ENCODE measurements at places on chromosomes 11 and 22. TPM values are rescaled to one million over a fixed set of nuclear protein-coding genes. Genes with fewer than 3 reads are reported as not detected.
A peak's percentile ranks its signal among the peaks of the same experiment; 100 is the strongest.

GRCh38 chr11:12666915-12667314, 7.3 kb upstream of the TEAD1 start:
- DNase-seq: no peak

- DNase-seq: peak; percentile 56
Observed at GRCh38 chr11:113730887-113731726, 25.0 kb upstream of the TMPRSS5 start.

RFPL2 gene
- not detected for polyA plus RNA-seq

- no peak for DNase-seq
Observed at GRCh38 chr11:102121329-102121728, 11.1 kb downstream of the YAP1 start.

GGTLC3 gene
- not detected for polyA plus RNA-seq

DNA sequence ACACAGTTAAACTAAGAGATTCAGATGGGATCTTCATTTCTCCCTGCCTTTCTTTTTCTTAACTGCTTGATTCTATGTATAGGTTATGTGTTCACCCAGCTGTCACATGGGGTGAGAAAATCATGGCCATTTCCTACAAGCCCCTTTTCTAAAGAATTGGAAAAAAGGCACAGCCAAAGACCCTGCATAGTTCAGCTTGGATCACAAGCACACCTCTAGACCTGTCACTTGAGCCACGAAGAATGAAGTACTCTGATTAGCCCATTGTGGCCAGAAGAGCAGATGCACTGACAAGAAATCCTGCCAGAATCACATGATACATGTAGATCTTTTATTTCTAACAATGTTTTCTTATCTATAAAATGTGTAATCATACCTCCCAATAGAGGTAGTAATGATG, 69.7 kb downstream of the RAB38 start:
- no peak for DNase-seq

- DNase-seq: no peak
Observed at GRCh38 chr11:121453589-121454299, 977 bp upstream of the SORL1-AS1 start.

SPCS2 gene
- 83.2 TPM for polyA plus RNA-seq

HTR3B gene
- polyA plus RNA-seq: not detected

- DNase-seq: no peak
Observed at GRCh38 chr11:64037027-64037634, 1.4 kb downstream of the FLRT1 start.

DNA sequence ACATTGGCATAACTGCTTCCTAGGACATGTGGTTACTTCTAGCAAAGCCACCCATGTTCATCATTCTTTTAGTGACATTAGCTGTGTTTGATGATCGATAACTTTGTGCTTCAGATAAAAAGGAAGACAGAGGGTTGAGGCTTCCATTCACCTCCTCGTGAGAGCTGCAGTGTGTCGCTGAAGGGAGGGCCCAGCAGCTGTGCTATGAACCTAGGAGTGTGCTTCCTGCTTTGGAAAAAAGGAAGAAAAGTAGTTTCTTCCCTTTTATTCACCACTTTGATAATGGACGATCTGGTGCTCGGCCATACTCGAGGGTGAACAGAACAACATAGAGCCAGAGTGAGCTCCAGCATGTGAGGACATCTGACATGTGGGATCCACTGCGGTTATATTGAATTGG, 6.1 kb upstream of the RFPL2 start:
- no peak for DNase-seq

GRCh38 chr11:74449369-74449931, 17.9 kb downstream of the KCNE3 start:
- peak; percentile 70 for DNase-seq

DNA sequence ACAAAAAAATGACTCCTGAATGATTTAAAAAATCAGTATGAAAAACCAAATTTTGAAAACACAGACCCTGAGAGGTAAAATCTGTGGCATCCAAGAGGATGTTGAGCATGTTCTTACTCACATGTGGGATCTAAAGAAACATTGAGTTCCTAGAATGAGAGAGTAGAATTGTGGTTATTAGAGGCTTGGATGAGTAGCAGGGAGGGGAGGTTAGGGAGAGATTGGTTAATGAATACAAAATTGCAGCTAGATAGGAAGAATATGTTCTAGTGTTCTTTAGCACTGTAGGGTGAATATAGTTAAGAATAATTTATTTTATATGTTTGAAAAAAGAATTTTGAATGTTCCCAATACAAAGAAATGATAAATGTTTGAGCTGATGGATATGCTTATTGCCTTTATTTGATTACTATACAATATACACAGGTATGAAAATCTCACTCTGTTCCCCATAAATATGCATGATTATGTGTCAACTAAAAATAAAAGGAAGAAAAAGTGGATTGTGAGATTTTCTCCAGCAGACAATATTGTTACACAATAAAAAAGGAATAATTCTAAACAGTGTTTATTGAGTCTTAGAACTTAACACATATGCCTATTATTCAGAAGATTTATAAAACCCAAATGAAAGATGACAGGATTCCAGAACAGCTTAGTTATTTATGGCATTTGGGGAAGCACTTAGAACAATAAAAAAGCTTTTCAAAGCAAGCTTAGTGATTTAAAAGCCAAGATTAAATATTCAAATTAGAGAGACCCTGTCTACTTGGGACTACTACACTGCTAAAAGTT, 28.7 kb downstream of the MS4A2 start:
- DNase-seq: no peak

AIFM3 gene
- 0.65 TPM for polyA plus RNA-seq

- no peak for DNase-seq
Observed at GRCh38 chr22:20419664-20419951, 18.0 kb downstream of the SCARF2 start.

GRCh38 chr11:128776424-128777284, 82.8 kb downstream of the FLI1 start:
- DNase-seq: no peak

- no peak for DNase-seq
Observed at GRCh38 chr22:22228921-22229320, 15.7 kb upstream of the VPREB1 start.

GRCh38 chr11:118448294-118448693, 12.0 kb downstream of the KMT2A start:
- DNase-seq: no peak

DNA sequence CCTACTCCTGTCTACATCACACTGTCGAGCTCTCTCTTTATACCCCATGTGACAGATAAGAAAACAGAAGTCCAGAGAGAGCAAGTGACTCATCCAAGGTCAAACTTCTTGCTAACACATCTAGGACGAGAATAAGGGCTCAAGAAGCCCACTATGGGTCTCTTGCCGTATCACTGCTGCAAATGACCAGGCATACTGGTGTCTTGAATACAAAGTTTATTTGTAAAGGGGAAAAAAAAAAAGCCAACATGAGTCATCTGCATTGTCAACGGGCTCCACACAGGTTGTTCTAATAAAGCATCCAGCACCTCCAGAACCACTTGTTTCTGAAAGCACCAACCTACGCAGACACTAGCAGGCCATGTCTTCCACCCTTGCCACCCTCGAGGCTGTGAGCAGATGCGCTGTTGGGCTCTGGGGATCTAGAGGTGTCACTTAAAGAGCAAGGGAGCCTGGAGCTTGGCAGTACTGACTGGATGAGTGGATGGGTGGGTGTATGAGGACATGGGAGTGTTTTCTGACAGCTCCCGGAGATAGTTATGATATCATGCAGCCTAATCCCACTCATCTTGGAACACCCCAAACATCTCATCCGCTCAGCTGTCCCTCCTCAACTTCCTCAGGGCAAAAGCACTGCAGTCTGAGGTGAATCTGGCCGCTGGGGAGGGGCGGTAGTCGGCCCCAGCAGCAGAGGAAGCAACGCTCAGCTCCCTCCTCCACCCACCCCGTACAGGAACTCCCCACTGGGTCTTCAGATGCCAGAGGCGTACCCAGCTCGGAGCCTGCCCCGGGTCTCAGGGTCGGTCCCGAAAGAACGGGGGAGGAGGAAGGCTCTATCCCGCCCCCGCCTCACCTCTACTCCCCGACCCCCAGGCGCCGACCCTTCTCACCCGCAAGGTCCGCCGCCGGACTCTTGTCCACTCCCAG, 1.0 kb downstream of the SMCO4 start:
- peak; percentile 35 for DNase-seq

GGTLC2 gene
- not detected for polyA plus RNA-seq

DNA sequence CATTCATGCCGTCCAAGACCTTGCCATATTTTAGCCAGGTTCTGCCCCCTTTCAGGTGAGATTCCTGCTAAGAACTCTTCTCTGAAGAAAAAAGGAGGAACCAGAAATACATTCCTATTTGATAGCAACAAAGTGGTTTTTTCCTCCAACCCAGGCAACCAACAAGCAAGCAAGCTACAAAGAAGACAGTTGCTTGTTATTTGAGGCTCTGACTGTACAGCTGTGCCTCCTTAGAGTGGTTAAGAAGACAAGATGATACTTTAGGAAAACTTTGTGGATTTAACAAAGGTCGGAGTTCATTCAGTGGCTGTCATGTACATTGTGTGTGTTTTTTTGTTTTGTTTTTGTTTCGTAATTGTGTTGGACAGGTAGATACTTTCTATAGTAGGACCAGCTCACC, 21.7 kb downstream of the TEAD1 start:
- DNase-seq: no peak

All from muscle of arm (tissue), 14 donors.